ENCODE measurements at places on chromosomes 6 and 20.
A peak's percentile ranks its signal among the peaks of the same experiment; 100 is the strongest.

- no peak for DNase-seq
Observed at GRCh38 chr20:5977223-5977622, 26.8 kb downstream of the MCM8 start.

- no peak for DNase-seq
Observed at GRCh38 chr6:118993803-118994251, 58.9 kb upstream of the MCM9 start.

DNA sequence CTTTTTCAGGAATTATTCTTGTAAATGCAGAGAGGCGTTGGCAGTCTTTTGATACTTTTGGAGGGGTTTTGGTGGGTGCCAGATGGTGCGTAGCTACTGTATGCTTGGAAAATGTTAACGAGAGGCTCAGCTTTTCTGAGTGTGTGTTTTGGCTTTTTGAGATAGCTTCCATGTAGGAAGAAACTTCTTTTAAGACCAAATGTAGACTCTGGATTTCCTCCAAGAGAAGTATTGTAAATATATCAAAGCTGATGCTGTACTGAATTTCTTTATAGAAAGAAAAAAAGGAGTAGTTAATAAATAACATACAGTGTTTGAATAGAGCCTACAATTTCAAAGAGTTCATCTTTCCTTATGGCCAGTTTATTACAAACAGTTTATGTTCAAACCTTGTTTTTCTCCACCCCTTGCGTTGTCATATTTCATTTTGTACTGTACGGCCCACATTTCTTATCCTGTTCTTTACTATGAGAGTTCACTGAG, 16.7 kb downstream of the TIAM2 start:
- DNase-seq: no peak

DNA sequence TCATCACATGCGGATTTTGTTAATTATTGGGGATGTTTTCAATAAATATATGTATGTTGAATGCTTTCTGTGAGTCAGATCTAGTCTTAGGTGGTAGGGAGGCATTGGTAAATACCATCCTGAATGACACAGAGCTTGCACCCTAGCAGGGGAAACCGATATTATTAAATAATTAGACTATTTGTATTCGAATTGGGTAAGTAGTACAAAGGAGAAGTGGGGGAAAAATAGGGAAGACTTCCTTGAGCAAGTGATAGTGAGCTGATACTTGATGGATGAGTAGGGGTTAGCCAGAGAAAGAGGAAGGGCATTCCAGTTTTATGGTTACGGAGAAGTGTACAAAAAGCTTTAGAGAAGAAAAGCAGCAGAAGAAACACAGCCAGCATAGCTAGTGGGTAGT, 1.5 kb downstream of the RIOK1 start:
- DNase-seq: no peak

DNA sequence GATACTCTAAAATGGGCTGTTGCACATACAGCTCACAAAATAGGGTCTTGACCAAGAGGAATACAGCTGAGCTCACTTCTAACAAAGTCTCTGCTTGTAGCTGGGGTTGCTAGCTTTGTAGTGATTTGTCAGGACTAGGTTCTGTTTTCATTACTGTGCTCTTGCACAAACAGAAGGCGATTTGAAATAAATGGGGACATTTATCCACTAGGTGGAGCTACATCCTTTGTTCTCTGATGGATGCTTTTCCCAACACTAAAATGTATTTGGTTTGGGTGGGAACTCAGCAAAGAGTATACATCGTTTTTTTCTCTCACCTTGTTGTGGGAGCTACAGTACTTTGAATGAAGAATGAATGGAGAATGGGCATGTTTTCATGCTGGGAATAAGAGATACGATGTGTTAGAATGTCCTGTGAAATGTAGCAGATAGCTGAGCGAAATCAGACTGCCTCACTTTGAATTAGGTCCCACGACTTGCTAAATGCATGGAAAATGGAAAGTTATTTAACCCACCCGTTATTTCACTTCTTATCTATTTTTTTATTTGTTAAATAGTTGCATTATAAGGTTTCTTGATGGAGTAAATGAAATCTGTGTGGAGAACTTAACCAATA, 494.7 kb upstream of the MAP3K7 start:
- DNase-seq: no peak

- DNase-seq: no peak
Observed at GRCh38 chr20:48489656-48490055, 338.1 kb downstream of the PREX1 start.

GRCh38 chr6:151763938-151764680, 43.4 kb upstream of the ESR1 start:
- no peak for DNase-seq

GRCh38 chr6:159778542-159779103, 10.8 kb downstream of the TCP1 start:
- DNase-seq: no peak

DNA sequence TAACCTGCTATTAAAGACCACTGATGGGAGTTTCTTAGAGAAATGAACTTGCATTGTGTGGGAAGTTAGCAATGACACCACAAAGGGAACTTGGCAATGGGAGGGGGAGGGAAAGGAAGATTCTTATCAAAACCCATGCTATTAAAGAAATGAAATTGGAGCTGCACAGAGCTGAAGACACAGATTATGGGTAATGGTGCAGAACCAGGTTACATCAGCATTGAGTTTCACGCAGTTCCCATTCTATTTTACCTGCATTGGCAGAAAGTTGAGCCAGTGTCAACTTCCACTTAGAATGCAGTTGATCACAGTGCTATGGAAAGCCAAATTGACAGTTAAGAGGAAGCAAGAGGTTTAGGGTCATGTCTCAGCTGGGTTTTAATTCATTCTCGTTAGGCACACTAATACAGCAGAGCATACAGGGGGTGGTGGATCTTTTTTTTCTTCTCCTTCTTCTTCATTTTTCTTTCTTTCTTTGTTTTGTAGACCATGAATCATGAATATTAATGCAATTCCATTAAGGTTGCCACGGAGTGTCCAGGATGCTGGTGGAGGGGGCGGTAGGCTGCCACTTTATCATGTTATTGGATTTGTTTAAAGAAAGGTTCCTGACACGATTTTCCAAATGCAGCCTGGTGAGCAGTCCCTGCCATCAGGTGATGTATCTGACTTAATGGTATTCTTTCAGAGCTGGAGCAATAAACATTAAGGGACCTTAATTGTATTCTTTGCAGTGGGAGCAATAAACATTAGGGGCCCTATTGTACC, 1092.0 kb upstream of the MAP3K7 start:
- DNase-seq: no peak

DNA sequence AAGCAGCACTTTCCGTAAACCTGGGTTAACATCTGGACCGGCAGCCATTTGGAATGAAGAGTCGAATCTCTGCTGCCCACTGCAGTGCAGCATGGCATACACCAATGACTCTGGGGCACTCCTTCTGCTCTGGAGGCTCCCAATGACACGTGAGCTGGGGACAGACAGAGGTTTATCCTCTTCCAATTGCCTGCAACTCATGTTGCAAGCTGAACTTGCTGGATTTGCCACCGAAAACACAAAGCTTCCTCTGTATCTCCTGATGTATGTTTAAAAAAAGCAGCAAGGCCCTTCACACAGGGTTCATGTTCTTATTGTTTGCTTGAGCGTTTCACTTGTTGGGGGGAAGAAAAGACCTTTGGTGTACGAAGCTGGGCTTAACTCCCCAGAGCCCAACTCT, 10.8 kb downstream of the NCOA5 start:
- no peak for DNase-seq

DNA sequence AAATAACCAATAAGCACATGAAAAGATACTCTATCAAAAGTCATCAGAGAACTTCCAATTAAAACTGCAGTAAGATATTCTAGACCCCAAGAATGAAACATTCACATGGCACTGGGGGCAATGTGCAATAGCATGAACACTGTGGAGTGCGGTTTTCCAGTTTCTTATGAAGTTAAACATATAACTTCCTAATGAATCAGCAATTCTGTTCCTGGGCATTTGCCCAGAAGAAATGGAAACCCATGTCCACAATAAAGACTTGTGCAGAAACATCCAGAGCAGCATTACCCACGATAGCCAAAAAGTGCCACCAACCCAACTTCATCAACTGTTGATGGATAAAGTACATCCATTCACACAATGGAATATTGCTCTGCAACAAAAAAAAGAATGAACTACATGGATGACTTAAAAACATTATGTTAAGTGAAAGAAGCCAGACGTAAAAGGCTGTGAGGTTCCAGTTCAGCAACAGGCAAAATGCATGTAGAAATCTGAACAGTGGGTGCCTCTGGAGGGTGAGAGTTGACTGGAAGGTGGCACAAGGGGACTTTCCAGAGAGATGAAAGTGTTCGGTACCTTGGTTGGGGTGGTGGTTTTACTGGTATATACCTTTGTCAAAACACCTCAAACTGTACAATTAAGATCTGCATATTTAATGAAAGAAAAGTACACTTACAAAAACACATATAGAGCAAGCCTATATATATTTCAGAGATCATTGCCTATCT, 207.2 kb upstream of the ECI2 start:
- DNase-seq: no peak

GRCh38 chr6:50817646-50817950, 1.1 kb upstream of the TFAP2B start:
- no peak for DNase-seq

- DNase-seq: no peak
Observed at GRCh38 chr20:7980332-7981046, 39.1 kb downstream of the TMX4 start.

DNA sequence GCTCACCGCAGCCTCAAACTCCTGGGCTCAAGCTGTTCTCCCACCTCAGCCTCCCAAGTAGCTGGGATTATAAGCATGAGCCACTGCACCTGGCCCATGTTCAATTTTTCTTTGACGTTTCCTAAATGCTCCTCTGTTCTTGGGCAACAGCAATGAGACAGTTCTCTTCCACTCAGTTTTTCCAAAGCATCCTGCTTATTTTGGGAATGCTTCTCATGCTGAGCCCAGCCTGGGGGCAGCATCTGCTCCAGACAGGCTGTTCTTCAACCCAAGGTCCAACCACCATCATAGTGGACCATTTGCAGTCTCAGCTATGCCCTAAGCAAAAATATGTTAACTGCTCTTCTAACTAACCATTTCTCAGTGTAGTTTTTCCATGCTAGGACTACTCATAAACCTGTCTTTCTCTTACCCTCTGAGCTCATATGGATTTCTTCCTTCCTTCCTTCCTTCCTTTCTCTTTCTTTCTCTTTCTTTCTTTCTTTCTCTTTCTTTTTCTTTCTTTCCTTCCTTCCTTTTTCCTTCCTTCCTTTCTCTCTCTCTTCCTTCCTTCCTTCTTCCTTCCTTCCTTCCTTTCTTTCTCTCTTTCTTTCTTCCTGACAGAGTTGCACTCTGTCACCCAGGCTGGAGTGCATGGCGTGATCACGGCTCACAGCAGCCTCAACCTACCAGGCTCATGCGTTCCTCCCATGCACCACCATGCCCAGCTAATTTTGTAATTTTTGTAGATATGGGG, 48.4 kb downstream of the GCNT2 start:
- DNase-seq: no peak

DNA sequence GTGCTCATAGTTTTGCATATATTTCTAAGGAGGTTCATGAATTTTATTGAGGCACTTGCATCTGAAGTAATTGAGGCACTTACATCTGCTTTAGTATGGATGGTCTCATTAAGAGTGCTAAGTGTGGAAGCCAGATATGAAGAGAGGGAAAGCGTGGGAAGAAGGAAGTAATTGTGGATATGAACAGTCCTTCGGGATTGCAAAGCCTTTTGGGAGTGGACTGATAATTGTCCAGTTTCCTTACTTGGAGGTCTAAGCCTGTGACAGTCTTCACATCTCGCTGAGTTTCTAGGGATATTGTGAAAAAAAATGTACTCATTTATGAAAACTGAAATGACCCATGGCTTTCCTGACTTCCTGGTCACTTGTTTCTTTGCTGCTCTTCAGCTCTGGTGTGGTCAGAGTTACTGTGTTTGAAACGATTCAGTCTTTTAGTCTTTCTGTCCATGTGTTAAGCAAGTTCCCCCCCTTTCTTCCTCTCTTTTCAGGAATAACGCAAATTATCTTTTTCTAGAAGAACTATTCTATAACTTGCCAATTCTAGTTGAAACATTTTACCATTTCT, 137.3 kb downstream of the ZFAND3 start:
- no peak for DNase-seq

- DNase-seq: no peak
Observed at GRCh38 chr6:152241013-152241766, 396.0 kb downstream of the SYNE1 start.

GRCh38 chr20:63273059-63273579, 506 bp downstream of the ARFGAP1 start:
- no peak for DNase-seq

GRCh38 chr6:43644940-43645612, at the start of gene RSPH9:
Gene RSPH9 (plus strand): TSS chr6:43645036. CDS start chr6:43645099, 63 bp downstream.
- DNase-seq: peak; percentile 32

DNA sequence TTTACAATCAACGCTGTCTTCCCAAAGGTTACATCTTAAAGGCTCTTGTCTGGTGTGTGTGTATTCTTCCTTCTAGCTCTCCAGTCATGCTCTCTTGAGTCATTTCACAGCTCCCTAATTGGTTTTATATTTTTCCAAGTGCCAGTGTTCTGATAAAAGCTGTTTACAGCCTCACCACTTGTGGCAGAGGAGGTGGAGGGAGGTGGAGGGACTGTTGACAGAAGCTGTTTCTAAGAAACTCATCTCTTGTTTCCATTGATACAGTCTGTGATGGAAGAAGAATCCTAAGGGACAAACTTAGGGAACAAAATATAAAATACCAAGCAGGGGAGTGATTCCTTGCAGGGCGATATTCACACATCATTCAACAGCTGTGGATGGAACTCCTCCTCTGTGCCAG, 64.0 kb downstream of the QRSL1 start:
- DNase-seq: no peak

DNA sequence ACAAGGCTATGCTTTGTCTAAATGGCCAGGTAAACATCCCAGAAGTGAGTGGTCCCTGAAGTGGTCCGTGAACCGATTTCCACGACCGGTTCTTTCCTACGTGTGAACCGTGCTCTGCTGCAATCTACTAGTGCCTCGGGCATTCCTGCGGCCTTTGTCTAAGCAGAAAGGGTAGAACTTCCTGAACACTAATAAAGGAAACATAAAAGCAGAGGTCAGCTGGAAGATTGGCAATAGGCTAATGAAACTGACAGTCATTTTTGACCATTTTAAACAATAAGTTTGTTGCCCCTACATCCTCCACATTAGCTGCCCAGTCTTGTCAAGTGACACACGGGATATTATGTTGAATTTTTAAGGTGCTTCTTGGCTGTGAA, 410.0 kb downstream of the PLCB1 start:
- DNase-seq: no peak

GRCh38 chr6:117601811-117602150, 530 bp downstream of the GOPC start:
- DNase-seq: no peak

GRCh38 chr20:10379761-10380160, 54.3 kb downstream of the MKKS start:
- DNase-seq: no peak

GRCh38 chr20:32496811-32497533, 88.2 kb downstream of the NOL4L start:
- DNase-seq: no peak

DNA sequence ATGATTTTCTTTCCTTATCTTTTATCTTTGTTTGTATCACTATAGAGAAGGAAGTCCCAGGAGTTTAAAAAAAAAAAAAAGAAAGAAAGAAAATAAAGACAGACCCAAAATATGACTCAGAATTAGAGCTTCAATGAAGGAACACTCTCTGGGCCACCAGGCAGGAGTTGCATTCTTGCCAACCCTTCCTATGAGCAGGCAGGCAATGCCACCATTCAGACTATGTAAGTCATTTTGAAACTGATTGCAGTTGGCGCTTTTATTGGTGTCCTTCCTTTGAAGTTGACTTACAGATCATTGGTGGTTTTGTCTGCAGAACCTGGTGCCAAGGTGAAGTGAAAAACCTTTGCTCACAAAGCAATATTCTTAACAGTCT, 50.3 kb downstream of the MYB start:
- no peak for DNase-seq

GRCh38 chr6:111606620-111607115, 990 bp upstream of the TRAF3IP2 start:
- no peak for DNase-seq

Measured in stimulated activated CD8-positive, alpha-beta memory T cell treated with anti-CD3 and anti-CD28 coated beads, Interleukin-15, amount 100 ng/mL, for 4 hours (primary cell).